ENCODE measurements at places on chromosomes 5 and 9. TPM values are rescaled to one million over a fixed set of nuclear protein-coding genes. Genes with fewer than 3 reads are reported as not detected.

The GPR107 gene
- total RNA-seq: 21.3 TPM

The NDUFS4 gene
- 61.7 TPM for total RNA-seq

The ZDHHC11B gene
- total RNA-seq: 0.40 TPM

GRCh38 chr5:7762267-7762666 lies 88.7 kb downstream of the CFAP90 start:
- no peak for DNase-seq
- H3K4me3 ChIP-seq: no peak overlapping the region
- H3K27me3 ChIP-seq: no peaks in the 10 kb centered on the region
- no peaks in the 10 kb centered on the region for H3K36me3 ChIP-seq
- H3K4me1 ChIP-seq: no peaks in the 10 kb centered on the region

DNA sequence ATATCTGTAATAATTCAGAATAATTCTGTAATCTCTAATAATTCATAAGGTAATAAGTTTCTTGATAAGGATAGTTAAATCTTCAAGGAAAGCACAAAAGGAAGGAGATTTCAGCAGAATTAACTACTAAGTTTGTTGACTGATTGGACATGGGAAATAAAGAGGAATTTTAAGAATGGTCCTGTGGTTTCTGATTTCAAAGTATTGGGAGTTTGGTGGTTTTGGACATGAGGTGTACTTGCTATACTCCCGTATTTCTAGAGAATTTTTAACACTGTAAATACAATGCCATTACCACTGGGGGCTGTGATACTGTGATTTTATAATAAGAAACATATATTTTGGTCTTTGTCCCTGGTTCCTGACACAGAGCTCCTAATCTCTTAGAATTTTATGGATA lies 123.9 kb downstream of the UNC13B start:
- no peaks in the 10 kb centered on the region for H3K4me1 ChIP-seq
- no peak overlapping the region for H3K27ac ChIP-seq
- no peak overlapping the region for H3K4me3 ChIP-seq
- no peak for DNase-seq
- no peaks in the 10 kb centered on the region for H3K36me3 ChIP-seq
- H3K27me3 ChIP-seq: no peaks in the 10 kb centered on the region

- no peak overlapping the region for H3K27ac ChIP-seq
- no peaks in the 10 kb centered on the region for H3K27me3 ChIP-seq
- no peaks in the 10 kb centered on the region for H3K4me1 ChIP-seq
- H3K36me3 ChIP-seq: no peaks in the 10 kb centered on the region
- H3K4me3 ChIP-seq: no peak overlapping the region
- DNase-seq: no peak
Measured at GRCh38 chr9:88873635-88874034, 117.6 kb upstream of the S1PR3 start.

GRCh38 chr5:116810951-116811350 lies 236.3 kb upstream of the SEMA6A start:
- H3K36me3 ChIP-seq: no peaks in the 10 kb centered on the region
- DNase-seq: no peak
- H3K27ac ChIP-seq: no peak overlapping the region

GRCh38 chr9:2966565-2967300 lies 122.8 kb upstream of the PUM3 start:
- no peaks in the 10 kb centered on the region for H3K4me1 ChIP-seq
- H3K27ac ChIP-seq: no peak overlapping the region
- no peak for DNase-seq
- H3K27me3 ChIP-seq: no peaks in the 10 kb centered on the region

Data from CD8-positive, alpha-beta memory T cell (primary cell).